ENCODE measurements at places on chromosomes 6 and 20. TPM values are rescaled to one million over a fixed set of nuclear protein-coding genes. Genes with fewer than 3 reads are reported as not detected.

- H3K36me3 ChIP-seq, result no peaks in the 10 kb centered on the region
- peaks cover 41% of the 10 kb centered on the region for H3K27me3 ChIP-seq
- H3K4me1 ChIP-seq, result peaks cover 2% of the 10 kb centered on the region
- no peak overlapping the region for H3K27ac ChIP-seq
- DNase-seq, result no peak
Observed at GRCh38 chr20:49570828-49571552, 3.1 kb upstream of the PTGIS start.

DNA sequence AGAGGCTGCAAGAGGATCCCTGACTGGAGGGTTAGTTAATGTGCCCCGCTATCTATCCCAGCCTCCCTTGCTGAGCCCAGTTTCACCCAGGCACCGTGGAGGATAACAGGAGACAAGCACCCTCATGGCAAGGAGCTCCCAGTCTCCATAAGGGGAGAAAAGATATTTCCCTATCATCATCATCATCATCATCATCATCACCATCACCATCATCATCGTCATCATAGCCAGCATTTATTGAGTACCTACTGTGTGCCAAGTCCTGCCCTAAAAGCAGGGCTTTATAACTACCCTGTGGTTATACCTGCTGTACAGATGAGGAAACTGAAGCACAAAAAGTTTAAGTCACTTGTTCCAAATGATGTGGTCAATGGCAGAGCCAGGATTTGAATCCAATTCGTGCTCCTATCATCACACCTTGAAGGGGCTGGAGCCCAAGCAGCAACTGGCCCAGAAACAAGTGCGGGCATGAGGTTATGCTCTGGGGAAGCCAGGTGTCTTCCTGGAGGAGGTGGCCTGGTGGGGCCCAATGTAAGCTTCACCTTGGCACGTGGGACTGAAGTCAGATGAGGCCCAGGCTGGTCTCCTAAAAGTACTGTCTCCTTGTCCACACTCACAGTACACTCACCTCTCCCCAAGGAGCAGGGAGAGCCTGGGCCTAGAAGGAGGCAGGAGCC lies 10.0 kb downstream of the GLP1R start:
- H3K27ac ChIP-seq, result no peak overlapping the region
- DNase-seq, result no peak
- no peaks in the 10 kb centered on the region for H3K36me3 ChIP-seq
- H3K27me3 ChIP-seq, result no peaks in the 10 kb centered on the region
- no peak overlapping the region for H3K4me3 ChIP-seq

DNA sequence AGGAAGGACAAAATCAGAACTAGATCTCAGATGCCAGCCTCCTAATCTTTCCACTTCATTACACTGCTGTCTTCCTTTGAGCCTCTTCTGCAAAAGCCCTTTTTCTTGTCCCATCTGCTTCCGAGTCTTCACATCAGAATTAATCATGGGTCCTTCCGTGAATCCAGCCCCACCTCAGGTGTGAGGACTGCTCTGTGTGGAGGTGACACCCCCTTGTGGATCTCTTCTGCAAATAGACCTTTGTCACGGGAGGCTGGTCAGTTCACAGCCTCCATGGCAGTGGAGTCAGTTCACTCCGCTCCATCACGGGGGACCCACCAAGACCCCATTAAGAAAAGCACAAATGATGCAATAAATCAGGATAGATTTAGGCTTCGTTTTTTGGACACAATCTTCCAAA lies 171.1 kb downstream of the ADAT2 start:
- no peak overlapping the region for H3K4me3 ChIP-seq
- DNase-seq, result no peak
- no peaks in the 10 kb centered on the region for H3K36me3 ChIP-seq
- no peak overlapping the region for H3K27ac ChIP-seq
- H3K27me3 ChIP-seq, result no peaks in the 10 kb centered on the region
- no peaks in the 10 kb centered on the region for H3K4me1 ChIP-seq

DNA sequence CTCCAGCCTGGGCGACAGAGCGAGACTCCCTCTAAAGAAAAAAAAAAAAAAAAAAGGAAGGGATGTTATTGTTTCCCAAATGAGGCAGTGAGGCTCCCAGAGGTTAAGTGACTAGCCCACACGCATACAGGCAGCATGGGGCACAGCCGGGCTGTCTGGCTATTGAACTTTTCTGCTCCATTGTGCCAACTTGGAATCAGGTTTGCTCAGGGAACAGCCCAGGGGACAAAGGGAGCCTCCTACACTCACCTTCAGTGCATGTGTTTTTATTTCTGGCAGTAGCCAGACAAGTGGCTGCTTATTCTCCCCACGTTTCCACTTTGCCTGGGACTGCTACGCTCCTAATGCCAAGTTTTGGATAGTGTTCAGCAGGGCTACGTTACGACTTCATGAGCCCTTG lies 10.7 kb downstream of the ETV7 start:
- H3K4me3 ChIP-seq, result no peak overlapping the region
- no peaks in the 10 kb centered on the region for H3K36me3 ChIP-seq
- no peak for DNase-seq
- H3K4me1 ChIP-seq, result no peaks in the 10 kb centered on the region
- H3K27me3 ChIP-seq, result no peaks in the 10 kb centered on the region

- H3K27ac ChIP-seq, result no peak overlapping the region
- H3K36me3 ChIP-seq, result no peaks in the 10 kb centered on the region
- DNase-seq, result no peak
- H3K4me1 ChIP-seq, result no peaks in the 10 kb centered on the region
Observed at GRCh38 chr6:9540534-9541126, 874.2 kb downstream of the TFAP2A start.

GRCh38 chr6:25612666-25613065 lies 39.3 kb upstream of the SCGN start:
- no peak overlapping the region for H3K4me3 ChIP-seq
- no peaks in the 10 kb centered on the region for H3K4me1 ChIP-seq
- no peaks in the 10 kb centered on the region for H3K27me3 ChIP-seq
- DNase-seq, result no peak
- no peak overlapping the region for H3K27ac ChIP-seq
- H3K36me3 ChIP-seq, result no peaks in the 10 kb centered on the region

The SLC35D3 gene
- not detected for total RNA-seq

The PACSIN1 gene
- total RNA-seq, result 3.2 TPM

DNA sequence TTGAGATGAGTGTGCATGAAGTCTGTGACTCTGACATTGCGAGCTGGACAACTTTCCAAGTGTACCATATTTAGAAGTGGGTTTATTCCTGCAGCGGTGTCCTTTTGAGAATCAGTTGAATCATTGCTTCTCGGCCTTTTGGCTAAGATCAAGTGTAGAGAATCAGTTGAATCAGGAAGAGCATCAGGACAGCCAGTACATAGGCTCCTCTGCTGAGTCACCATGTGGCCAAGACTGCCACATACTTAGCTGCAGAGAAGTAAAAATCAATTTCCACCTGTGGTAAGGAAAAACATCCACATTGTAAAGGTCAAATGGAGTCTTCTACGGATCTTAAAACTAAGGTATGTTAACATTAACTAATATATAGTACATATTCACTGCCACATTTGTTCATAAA lies 428.4 kb upstream of the MARCKS start:
- H3K4me3 ChIP-seq, result no peak overlapping the region
- no peaks in the 10 kb centered on the region for H3K36me3 ChIP-seq
- no peaks in the 10 kb centered on the region for H3K4me1 ChIP-seq
- DNase-seq, result no peak

The SNAP25 gene
- 0.18 TPM for total RNA-seq

- no peaks in the 10 kb centered on the region for H3K36me3 ChIP-seq
- no peaks in the 10 kb centered on the region for H3K4me1 ChIP-seq
- H3K27ac ChIP-seq, result no peak overlapping the region
- H3K27me3 ChIP-seq, result peaks cover 7% of the 10 kb centered on the region
- no peak for DNase-seq
Observed at GRCh38 chr20:137668-138490, 4.5 kb upstream of the DEFB126 start.

The UNC5CL gene
- total RNA-seq, result 6.3 TPM

- peaks cover 21% of the 10 kb centered on the region for H3K4me1 ChIP-seq
- DNase-seq, result peak; percentile 16
- peak overlapping the region; percentile 76 for H3K27ac ChIP-seq
- no peaks in the 10 kb centered on the region for H3K36me3 ChIP-seq
- no peaks in the 10 kb centered on the region for H3K27me3 ChIP-seq
Observed at GRCh38 chr6:24974182-24975171, 38.7 kb upstream of the RIPOR2 start.

The MRAP2 gene
- total RNA-seq, result not detected

The NKX2-2 gene
- not detected for total RNA-seq

DNA sequence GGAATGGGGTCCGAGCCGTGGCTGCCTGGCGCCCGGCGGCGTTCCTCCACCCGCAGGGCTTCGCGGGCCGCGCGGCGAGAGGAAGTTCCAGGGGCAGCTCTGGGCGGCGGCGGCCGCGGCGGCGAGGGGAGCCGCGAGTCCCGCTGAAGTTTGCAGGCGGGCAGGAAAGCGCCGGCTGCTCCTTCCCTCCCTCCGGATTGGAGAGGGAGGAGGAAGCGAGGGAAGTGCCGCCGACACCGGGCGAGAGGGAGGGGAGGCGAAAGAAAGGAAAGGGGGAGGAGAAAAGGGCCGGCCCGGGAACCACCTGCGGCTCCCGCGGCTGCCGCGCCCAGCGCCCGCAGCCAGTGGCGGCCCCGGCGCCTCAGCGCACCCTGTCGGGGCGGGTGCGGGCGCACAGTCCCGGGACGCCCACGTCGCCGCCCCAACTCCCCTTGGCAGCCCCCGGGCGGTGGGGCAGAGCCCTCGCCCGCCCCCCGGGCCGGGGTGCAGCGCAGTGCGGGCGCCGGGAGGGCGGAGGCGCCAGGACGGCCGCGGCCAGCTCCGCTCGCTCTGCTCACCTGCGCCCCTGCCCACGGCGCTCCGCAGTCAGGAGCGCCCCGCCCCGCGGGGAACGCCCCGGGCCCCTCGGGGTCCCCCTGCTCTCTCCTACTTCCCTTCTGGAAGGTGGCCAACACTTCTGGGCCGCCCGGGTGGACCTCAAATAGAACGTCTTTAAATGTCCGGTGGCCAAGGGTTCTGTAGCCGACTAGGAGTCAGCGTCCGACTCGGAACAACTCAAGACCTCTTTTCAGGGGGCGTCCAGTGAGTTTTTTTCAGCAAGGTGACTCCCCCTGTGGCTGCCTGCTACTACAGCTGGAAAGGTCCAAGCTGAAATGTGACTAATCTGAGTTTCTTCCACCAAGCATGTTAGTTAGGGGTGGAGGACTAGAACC lies 80.3 kb upstream of the CCDC28A start:
- peaks cover 7% of the 10 kb centered on the region for H3K4me1 ChIP-seq
- H3K27ac ChIP-seq, result no peak overlapping the region
- peak; percentile 14 for DNase-seq
- H3K4me3 ChIP-seq, result peak overlapping the region; percentile 49
